ENCODE measurements at places on chromosomes 1 and 21.

GRCh38 chr1:28830814-28831213 is 18.8 kb downstream of the OPRD1 start:
- no peak for DNase-seq

- DNase-seq = peak; percentile 62
Measured at GRCh38 chr1:82317671-82318070, 516.9 kb downstream of the ADGRL2 start.

DNA sequence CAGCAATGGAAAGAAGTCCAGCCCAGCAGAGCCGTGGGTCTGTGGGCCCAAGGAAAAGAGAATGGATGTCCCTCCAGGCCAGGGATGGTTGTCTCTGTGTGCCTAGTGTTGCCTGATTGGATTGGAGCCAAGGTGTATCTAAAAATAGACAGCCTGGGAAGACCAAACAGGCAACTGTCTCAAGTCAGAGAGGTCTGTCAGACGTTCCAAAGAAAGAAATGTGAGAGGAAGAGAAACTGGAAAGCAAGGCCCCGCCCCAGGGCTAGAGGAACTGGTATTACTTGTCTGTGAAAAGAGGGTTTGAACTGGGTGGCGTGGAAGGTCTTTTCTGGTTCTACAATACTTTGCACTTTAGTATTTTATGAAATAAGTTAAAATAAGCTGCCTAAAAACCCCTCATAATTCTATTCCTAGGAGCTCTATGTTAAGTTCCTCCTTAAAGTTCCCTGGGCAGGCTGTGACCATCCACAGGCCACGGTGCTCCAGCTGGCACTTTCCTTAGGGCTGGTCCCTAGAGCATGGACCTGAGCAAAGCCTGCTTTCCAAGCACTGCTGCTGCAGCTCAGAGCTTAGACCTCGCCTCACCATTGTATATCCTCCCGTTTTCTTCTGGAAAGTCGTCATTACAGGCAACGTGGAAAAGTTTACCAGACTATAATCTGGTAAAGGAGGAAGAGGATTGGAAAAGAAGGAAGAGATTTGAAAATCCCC is 151.6 kb downstream of the DISC1 start:
- DNase-seq = peak; percentile 68

DNA sequence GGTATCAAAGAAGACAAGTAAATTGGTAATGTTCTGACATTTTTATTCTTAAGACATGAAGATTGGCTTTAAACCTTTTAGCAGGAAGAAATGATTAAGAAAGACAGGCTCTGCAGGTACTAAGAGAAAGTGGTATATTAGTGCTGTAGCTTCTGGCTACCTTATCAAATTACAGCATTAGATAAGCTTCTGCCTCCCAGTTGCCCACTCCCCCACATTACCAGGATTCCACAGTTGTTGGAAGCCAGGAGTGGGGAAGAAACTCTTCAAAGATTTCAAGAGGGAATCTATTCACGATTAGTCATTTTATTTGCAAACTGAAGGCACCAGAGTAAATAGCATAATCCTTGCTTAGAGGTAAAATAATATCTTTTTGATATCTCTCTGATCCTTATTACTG is 274.9 kb downstream of the LMO4 start:
- no peak for DNase-seq

Measured in fibroblast of upper back skin (primary cell).